ENCODE measurements at places on chromosomes 13 and 19.
A peak's percentile ranks its signal among the peaks of the same experiment; 100 is the strongest.

DNA sequence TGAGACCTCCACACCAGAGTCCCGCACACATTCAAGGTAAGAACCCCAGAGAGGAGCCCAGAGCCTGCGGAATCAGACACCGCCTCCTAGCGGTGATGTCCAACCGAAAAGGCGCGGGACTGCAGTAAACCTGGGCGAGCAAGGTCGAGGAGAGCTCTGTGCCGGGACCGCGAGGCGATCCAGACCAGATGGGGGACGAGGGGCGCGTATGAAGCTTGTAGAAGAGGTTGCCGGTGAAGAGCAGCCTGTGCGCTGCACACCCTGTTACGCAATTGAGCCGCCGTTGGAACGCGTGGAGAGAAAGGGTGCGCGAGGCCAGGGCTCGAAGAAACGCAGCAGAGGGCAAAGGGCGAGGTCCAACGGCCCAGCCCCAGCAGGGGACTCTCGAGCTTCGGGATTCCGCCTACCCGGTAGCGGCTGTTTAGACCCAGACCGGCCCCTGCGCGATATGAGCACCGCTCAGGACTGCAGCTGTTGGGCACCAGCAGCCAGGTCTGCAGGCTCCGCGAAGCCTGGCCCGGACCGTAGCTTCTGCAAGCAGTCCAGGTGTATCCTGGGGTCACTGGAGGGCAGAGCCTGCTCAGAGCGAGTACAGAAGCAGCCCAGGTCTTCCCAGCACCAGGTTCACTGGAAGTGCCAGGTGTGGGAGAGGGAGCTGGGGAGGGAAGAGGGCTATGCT, 65.9 kb upstream of the ZNF599 start:
- DNase-seq: no peak

- no peak for DNase-seq
These were observed 30.4 kb downstream of the CYP4F22 start for GRCh38 chr19:15538774-15539173.

GRCh38 chr13:27483421-27483820, 33.1 kb upstream of the MTIF3 start:
- DNase-seq: no peak

DNA sequence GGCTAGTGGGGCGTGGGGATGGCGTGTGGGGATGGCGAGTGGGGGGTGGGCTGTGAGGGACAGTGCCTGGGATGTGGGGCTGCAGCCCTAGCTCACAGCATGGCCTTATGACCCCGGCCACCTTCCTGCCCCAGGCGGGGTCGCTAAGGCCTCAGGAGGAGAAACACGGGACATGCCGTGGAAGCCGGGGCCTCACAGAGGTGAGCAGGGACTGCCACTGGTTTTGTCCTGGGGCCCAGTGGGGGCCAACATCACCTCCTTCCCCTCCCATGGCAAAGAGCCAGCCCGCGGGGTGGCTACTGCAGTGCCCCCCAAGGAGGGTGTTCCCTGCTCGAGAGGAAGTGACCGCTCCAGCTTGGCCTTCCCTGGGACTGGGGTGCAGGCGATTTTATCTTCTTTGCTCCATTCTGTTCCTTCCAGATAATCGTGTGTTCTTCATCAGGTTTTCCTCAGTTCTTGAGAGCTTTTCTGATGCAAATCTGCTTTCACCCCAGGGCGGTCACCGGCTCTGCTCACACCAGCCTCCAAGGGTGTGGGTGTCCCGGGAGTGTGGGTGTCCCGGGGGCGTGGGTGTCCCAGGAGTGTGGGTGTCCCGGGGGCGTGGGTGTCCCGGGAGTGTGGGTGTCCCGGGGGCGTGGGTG, 1.2 kb downstream of the F7 start:
- no peak for DNase-seq

DNA sequence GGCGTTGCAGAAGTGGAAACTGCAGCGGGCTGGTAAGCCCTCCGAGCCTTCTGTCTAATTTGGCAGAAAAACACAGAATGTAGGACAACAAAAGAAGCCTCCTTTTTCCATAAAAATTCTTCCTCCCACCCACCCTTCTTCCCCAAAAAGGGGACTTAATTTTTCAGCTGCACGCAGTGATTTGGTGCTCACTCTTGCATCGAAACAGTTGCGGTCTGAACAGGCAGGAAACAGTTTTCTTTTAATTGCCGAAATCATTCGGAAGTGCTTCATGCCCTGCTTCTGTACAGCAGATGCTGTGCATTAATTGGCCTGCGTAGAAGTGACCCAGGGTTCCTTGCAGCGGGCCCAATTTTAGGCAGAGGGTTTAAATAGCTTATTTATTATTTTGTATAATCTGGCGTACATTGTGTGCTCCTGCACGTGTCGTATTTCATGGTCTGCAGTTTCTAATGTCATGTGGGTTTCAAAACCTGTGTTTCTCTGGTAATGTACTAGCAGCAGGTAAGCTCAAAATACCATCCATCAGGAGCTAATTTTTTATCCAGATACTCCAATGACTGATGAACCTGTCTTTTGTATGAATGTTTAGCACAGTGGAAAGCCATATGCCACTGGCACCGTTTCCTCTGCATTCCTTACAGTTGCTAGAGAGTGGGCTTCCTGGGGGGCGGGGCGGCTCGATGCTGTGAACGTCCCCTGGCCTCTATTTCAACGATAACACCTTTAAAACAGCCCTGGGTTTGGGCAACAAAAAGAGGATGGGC, 66.6 kb downstream of the GGACT start:
- no peak for DNase-seq

DNA sequence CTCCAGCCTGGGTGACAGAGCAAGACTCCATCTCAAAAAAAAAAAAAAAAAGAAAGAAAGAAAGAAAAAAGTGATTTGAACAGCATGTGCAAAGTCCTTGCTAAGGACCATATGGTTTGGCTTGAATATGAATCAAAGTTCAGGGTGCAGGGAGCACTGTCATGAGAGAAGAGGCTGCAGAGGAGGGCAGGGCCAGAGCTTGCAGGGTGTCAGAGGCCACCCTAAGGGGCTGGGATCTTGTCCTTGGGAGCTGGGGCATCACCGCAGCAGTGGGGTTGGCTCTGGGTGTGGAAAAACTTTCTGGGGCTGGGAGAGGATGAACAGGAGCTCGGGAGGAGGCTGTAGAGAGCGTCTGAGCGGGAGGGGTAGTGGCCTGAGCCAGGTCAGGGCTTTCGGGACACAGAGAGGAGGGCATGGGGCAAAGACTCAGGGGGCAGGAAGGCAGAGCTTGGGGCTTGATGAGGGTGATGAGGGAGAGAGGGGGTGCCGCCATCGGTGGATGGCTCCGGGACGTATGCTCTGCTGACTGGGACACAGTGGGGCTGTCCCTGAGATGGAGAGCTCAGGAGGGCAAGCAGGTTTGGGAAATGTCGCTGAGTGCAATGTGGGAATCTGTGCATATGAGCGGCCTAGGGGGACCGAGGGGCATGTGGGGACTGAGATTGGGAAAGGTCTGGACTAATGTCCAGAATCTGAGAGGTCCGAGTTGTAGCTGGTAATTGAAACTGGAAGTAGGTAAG, 3.0 kb downstream of the TRPM4 start:
- DNase-seq: no peak

GRCh38 chr19:30668521-30669155, 296.5 kb downstream of the ZNF536 start:
- no peak for DNase-seq

GRCh38 chr13:82358284-82358683, 1524.0 kb downstream of the SLITRK1 start:
- DNase-seq: no peak

GRCh38 chr13:44692173-44692713, 116.1 kb upstream of the TSC22D1 start:
- DNase-seq: no peak

DNA sequence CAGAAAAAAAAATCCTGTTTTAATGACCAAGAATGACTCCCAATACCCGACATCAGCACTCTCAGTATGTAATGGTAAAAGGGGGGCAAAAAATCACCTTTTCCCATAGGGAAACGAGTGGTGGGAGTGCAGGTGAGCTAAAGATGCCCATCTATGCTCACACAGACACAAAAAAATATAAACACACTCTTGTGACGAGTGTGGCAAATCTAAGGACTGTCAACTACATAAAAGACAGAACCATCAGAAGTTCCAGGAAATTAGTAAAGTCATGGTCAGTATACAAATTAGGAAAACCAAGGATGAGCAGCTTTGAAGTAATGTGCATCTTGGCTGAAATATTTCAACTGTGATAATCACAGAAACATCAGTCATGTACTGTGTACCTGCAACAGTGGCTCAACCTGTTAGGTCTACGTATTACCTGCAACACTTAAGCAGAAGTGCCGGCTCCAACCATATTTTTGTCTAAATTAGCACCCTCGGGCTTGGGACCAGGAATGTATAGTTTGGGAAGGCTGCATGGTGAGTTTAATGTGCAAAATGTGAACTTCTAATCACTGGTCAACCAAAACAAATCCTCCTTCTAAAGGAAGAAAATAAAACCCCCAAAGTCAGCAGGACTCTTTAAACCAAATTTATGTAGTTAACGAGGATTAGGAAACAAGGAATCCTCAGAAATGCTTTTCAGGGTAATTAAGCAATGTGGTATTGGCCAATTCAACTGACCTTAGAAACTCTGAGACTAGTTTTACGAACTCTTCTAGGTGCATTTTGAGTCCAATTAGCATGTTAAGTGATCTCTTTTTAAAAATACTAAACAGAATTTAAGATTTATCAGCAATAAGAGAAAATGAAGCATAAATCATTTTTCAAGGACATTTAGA, 24.3 kb downstream of the ANKRD10 start:
- DNase-seq: no peak

GRCh38 chr13:78587395-78587794, 16.0 kb downstream of the POU4F1 start:
- no peak for DNase-seq

- peak; percentile 8 for DNase-seq
These were observed 1333.1 kb downstream of the EFNB2 start for GRCh38 chr13:105202354-105202753.

GRCh38 chr13:113233101-113233500, 23.7 kb downstream of the CUL4A start:
- DNase-seq: no peak

GRCh38 chr13:24097064-24097463, 63.5 kb upstream of the SPATA13 start:
- peak; percentile 13 for DNase-seq

DNA sequence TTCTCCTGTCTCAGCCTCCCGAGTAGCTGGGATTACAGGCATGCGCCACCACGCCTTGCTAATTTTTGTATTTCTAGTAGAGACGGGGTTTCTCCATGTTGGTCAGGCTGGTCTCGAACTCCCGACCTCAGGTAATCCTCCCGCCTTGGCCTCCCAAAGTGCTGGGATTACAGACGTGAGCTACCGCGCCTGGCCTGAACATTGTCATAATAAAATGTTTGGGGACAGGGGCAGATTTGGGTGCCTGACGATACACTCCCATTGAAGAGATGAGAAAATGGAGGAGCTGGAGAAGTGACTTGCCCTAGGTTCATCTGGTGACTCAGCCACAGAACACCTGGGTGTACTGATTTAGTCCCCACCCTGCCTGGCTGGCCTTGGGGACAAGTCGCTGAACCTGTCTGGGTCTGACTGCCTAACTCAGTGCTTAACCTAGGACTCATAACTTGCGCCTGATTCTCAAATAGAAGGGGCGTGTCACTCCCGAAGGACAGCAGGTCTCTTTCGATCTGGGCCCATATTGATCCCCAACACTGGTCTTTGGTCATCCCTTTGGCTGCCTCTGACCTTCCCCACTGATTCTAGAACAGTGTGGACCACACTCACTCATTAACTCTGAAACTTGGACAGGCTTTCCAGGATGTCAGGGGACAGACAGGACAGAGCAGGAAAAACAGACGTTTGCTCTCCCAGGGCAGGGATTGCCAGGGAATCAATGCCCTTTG, 7.6 kb upstream of the BICRA start:
- DNase-seq: no peak

DNA sequence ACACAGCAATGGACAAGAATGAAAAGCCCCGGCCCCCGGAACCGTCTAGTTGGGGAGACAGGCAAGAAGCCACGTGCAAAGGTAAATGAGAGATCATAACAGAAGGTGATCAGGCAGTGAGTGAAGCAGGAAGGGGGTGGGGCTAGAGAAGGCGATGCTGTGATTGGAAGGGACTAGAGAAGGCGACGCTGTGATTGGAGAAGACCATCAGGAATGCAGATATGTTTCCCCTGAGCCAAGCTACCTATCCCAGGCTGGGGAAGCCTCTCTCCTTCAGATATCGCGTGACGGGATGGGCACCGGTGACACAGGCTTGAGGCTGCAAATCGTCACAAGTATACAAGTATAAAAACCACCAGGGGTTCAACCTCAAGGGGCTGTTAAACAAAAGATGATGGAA, 21.8 kb downstream of the DCAF15 start:
- peak; percentile 15 for DNase-seq

- no peak for DNase-seq
These were observed 9.7 kb downstream of the PCCA start for GRCh38 chr13:100098445-100099116.

DNA sequence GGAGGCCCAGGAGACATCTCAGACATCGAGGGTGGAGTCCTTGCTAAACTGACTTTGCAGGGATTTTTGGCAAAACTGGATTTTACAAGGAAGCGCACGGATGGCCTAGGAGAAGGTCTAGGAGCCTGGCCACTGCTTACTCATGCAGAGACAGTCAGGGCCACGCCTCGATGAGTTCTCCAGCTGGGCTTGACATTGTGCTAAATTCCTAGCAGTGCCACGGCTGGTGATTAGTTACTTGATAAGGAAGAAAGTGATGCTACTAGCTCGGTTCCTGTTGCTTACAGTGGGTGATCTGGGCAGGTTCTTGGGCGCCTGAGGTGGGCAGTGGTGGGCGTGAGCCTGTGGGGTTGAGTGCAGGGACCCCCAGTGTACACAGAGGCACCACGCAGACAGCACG, 143.4 kb downstream of the SOX1 start:
- no peak for DNase-seq

DNA sequence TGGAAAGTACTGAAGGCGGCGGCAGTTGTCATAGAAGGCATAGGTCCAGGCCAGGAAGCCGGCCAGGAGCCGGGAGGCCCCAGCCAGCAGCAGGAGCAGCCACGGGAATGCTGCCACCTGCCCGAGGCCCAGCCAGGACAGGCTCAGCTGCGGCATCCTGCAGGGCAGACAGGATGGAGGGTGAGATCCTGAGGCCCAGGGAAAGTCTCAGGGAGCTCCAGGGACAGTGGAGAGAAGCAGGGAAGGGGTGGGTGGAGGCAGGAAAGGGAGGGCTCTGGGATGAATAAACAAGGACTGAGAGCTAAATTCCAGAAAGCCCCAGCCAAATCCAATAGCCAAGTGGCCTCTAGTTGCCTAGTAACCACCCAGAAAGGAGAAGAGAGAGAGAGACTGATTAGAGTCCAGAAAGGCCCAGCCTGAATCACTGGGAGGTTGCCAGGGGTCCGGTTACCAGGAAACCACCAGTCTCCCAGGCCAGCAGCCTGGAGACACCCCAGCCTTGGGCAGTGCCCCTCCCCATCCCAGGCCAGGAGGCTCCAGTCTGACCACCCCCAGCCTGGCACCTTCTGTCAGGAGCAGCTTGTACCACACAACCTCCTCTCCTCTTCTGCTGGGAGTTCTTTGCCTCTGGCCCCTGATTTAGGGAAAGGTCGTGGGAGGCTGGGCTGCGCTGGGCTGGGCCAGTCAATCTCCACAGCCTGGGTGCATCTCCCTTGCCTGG, 7.5 kb upstream of the OR10H5 start:
- DNase-seq: no peak

DNA sequence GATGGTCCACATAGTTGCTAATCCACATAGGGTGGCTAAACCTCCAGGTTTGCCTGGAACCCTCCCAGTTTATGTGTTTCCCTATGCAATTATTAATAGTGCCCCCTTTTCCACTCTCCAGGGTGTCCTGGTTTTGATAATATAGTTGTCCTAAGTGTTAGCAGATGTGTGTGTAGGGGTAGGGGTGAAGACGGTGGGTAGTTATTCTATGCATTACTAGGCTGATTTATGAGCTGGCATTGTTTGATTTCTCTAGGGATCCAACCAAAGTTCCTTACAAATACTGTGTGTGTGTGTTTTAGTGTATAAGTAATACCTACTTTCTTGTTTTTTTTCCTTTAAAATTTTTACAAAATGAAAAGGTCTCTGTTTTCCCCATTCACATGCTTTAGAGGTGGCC, 21.1 kb downstream of the GTF2F2 start:
- DNase-seq: no peak
